NB4 (cell line): ENCODE measurements at places on chromosomes 11 and 22.

- DNase-seq, result no peak
Observed at GRCh38 chr11:108289699-108290098, 66.8 kb downstream of the ATM start.

DNA sequence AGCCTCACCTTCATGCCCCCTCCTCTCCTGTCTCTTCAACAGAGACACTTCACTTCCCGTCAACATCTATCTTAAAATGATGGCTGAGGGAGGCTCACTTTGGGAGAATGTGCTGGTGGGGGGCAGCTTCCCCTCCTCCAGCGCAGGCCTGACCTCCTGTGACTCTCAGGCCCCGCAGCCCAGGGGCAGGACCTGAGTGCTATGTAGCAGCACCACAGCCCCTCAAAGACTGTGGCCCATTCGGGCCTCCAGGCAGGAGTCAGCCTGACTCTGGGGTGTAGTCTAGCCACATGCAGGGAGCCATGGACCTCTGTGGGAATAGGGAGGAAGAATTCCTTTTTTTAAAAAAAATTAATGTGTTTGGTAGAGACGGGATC, 43.7 kb downstream of the DKK3 start:
- DNase-seq, result no peak

- no peak for DNase-seq
Observed at GRCh38 chr11:26580929-26581328, 8.9 kb upstream of the MUC15 start.

- DNase-seq, result no peak
Observed at GRCh38 chr11:59676205-59676604, 7.4 kb upstream of the PATL1 start.

DNA sequence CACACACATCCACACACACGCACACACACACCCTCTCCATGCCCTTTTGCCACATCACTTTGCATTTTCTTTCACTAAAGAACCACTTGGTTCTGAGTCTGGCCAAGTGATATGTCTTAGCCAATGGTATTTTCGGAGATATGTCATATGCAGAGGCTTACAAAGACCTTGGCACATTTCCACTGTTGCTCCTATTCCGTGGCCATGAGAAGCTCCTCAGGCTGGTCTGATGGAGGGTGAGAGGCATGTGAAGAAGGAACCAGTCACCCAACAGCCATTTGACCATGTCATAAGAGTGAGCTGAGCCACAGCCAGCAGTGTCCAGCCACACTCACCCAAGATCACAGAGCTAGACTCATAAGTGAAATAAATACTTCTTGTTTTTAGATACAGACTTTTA, 212.6 kb upstream of the NAV2 start:
- no peak for DNase-seq

DNA sequence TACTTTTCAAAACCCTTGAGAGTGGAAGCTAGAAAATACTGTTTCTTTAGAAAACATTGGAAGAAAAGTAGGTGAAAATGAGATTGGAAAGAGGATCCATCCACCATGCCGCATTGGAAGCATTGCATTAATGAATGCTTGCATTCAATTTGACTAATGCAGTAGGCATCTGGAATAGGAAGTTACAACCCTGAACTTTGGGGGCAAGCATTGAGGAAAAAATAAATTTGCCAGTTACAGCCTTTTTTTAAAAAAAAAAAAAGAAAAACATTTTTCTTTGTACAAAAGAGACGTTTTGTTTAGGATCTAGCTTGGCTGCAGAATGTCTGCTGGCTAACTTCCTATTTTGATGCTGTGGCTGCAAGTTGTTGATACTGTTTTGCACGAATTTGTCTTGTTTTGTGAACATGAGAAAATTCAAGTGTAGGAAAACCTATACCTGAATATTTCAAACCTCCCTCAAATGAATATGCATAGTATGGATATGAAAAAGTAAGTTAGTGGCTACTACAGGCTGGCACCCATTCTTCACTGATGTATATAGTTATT, 28.1 kb downstream of the RTN3 start:
- no peak for DNase-seq

GRCh38 chr11:606245-606644, 9.5 kb downstream of the IRF7 start:
- DNase-seq, result no peak

GRCh38 chr11:15258433-15259165, 143.9 kb downstream of the INSC start:
- peak; percentile 11 for DNase-seq

GRCh38 chr11:124758355-124759265, 3.5 kb downstream of the ESAM start:
- peak; percentile 97 for DNase-seq
